ENCODE measurements at places on chromosomes 5 and 9.

DNA sequence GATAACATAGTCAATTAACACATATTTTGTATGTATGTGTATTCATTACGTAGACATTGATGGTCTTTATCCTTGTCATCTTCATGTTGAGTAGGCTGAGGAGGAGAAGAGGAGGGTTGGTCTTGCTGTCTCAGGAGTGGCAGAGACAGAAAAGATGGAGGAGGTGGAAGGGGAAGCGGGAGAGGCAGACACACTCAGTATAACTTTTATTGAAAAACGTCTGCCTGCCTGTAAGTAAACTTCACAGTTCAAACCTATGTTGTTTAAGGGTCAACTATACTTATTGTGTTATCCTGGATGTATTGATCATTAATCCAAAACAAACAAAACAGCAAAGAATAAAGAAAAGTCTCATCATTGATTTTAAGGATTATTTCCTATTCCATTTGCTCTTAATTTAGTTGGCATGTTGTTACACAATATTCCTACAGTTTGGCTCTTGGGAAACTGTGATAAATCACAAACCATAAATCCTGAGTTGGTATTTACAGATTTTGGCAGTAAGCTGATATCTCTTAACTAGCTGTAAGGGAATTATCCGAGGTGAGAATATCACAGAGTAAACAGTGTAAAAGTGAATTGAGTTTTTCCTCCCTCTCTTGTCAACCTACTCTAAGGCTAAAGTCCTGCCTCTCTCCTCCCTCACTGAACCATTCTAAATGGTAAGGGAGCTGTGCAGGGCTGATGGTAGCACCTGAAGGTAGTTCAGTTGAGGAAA lies 487.2 kb downstream of the SPATA31D1 start:
- DNase-seq, result no peak

GRCh38 chr5:39052141-39052540 lies 22.1 kb downstream of the RICTOR start:
- DNase-seq, result no peak

GRCh38 chr5:140220032-140220697 lies 45.2 kb downstream of the CYSTM1 start:
- DNase-seq, result no peak

GRCh38 chr5:18699681-18700080 lies 1065.4 kb downstream of the TAF11L14 start:
- DNase-seq, result no peak

DNA sequence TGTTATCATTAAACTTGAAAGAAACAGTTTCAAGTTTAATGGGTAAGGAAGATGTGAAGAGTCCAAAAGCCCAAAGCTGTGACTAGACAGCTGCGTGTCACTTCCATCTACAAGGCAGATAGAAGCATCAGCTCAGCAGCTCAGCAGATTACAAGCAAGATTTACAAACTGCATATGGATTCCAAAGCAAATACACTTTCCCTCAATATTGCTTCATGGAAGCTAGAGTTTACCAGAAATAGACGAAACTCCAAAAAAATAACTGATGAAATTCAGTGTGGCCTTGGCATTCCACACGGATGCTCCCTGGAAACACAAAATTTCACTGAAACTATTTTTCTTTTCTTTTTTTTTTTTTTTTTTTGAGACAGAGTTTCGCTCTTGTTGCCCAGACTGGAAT lies 17.9 kb downstream of the MYO10 start:
- no peak for DNase-seq

DNA sequence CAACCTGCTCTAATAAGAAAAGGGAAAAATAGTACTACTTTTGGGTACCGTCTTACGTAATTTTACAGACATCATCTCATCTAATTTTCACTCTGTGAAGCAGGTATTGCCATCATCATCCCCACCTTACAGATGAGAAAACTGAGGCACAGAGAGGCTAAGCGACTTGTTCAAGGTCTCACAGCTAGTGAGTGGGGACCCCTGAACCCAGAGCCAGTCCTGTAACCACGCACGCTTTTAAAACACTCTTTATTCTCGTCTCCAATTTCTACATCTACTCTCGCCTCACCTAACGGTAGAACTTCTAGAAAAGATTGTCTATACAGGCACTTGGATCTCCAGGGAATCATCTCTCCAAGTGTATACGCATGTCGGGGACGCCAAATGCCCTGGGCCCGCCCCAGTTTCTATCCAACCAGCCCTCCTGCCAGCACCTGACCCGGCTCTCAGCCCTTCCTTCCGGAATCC lies 1.5 kb upstream of the TRAF1 start:
- DNase-seq, result no peak

DNA sequence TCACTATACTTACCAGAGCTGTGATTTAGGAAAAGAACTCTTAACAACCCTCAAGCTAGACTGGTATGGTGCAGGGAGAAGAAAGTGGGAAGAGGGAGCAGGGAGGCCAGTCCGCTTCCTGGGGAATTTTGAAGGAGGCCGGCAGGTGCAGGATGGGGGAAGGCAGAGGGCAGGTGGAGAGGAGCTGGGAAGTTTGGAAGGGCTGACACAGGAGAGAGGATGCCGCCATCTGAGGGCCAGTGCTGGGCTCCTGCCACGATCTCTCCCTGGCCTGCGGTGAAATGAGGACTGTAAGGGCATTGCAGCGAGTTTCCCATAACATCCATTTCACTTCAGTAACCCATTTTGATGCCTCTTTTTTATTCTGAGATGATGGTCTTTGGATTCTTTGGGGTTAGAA lies 8.9 kb downstream of the DAB2IP start:
- no peak for DNase-seq

DNA sequence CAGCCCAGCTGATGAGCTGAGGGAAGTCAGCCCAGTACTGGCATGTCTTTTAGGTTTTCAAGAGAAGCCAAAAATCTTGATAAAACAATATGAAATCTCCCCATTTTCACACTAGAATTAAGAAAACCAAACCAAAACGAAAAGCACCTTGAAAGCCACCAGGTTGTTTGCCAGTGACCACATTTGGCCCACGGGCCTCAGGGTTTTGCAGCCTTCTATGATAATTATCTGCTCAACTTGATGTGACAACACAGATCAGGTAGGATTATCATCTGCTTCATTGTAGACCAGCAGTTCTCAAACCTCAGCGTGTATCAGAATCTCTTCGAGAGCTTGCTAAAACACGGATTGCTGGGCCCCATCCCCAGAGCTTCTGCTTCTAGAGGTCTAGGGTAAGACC lies 101.4 kb downstream of the GALNT10 start:
- no peak for DNase-seq

DNA sequence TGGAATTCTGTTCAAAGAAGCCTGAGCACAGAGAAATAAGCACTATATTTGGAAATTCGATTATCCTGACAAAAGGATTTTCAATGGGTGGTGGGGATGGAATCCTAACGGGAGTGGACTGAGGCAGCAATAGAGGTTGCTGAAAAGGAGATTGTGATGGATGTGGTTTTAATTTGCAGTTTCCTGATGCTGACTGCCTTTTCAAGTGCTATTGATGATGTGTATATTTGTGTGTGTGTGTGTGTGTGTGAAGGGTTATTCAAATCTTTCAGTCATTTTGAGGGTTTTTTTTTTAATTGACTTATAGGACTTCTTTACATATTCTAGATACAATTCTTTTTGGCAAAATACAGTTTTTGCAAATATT lies 614.5 kb downstream of the HINT1 start:
- DNase-seq, result no peak

DNA sequence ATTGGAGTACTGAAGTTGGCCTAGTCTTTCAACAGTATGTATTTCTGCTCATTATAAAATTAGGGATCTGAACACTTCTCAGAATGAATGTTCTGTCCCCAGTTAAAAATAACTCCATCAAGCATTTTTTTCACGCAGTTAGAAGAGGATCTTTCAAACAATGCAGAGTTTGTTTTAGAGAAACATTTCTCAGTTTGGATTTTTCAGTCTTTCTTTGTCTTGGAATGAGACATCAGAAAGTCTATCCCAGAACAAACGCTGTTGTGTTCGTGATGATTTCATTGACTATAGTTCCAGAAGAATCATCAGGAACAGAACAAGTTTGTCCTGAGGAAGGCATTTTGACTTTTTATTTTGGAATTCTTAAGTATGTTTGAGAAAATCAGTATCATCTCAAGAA lies 218.7 kb downstream of the ARRDC3 start:
- no peak for DNase-seq

DNA sequence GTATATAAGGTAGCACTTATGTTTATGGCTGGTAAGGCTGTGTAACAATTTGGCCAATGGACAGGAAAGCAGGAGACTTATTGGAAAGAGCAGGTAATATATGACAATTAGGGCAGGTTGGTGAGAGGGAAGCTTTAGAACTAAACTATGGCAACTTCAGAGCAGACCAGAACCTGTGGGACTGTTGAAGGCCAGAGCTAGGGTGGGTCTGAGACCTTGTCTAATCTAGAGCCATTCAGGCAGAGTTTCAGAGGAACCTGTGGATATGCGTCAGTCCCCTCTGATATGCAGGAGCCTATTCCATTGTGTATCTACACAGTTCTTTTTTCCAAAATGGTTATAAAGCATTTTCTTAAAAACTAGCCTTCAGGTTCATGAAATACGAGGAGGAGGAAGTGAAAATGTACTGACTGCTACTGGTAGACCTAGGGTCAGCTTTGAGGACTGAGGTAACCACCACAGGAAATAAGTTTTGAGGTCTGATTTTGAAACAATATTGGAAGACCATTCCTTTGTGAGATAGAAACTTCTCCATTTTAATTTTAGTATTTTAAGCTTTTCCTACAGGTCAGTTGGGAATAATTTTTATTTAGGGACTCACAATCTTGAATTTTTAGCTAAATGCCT lies 37.6 kb downstream of the ELL2 start:
- DNase-seq, result no peak

DNA sequence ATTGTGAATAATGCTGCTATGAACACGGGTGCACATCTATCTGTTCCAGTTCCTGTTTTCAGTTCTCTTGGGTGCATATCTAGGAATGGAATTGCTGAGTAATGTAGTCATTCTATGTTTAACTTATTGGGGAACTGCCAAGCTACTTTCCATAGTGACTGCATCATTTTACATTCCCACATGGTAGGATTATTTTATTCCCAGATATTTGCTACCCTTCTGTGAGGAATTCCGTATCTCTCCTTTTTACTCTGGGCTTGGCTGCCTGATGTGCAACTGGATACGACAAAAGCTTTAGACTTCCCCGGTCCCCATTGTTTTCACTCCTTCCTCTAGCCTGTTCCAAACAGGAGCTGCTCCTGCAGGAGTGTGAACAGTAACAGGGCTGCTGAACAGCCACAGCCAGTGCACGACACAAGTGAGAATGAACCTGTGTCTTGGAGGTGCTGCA lies 7.2 kb downstream of the TAS2R1 start:
- no peak for DNase-seq

DNA sequence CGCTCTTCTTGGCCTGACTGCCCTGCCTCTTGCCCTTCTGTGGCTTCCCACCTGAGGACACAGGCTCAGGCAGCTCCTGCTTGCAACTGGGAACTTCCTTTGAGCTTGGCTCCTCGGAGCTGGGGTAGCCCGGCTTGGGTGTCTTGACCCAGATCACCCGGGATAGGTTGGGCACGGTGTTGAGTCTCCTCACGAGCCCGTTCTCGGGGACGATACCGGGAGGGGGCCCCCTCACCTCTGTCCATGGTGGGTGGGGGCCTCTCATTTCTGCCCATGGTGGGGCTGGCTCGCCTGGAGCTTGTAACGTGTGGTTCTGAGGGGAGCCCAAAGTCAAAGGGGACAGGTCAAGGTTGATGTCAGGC lies 7.8 kb upstream of the DDX41 start:
- DNase-seq, result no peak

GRCh38 chr9:34431667-34432066 lies 26.7 kb downstream of the FAM219A start:
- DNase-seq, result no peak

DNA sequence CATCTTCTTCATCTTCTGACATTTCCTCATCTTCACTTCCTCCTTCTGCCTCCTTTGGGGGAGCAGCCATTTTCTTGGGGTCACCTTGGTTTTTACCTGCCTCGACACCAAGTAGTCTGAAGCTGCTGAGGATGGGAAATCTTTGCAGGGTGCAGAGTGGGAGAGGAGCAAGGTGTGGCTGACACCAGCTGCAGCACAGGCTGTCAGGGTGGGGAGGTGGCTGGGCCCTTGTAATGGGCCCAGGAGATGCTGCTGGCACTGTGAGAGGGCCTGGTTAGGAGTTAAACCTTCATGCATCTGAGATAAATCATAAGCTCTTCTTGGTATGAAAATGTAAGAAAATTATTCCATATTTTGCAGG lies 7.7 kb downstream of the RABL6 start:
- no peak for DNase-seq

DNA sequence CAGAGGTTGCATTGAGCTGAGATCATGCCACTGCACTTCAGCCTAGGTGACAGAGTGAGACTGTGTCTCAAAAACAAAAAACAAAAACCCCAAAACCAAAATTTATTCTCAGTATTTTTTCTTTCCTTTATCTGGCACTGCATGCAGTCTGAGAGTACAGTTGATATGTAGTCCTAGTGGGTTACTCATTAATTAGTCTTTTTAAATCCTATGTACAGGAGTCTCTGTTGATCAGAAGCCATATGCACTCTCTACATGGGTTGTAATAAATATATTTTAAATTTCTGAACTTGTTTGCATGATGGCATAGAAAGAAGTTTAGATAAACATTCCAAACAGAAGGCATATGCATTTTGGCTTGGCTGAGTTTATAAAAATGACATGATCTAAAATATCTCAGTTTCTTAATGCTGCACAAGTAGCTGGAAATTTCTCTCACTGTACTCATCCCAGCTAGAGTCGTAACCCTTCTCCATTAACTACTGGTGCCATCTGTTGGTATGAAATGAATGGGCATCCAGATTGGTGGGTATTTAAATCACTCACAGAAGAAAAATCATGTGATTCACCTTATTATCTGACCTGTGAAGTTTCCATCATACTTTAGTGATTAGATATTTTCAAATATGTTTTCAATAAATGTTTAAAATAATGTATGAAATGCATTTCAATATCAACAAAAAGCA lies 284.8 kb downstream of the CTNND2 start:
- DNase-seq, result no peak

DNA sequence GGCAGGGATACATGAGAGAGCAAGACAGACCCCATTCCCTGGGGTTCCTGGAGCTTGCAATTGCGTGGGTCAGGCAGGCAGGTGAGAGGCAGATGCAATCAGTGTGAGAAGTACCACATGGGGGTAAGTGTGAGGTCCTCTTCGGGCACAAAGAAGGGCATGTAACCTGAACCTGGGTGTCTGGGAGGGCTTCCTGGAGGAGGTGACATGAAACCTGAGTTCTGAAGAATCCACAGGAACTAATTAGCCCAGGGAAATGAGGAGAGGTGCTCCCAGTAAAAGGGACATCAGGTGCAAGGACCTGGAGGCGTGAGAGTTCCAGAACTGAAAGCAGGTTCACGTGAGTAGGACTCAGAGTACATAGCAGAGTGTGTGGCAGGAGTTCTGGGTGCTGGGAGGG lies 2.5 kb downstream of the AMBP start:
- DNase-seq, result no peak

GRCh38 chr5:77844373-77844622 lies 68.2 kb upstream of the TBCA start:
- no peak for DNase-seq

- no peak for DNase-seq
These were observed 19.4 kb downstream of the IPO11 start for GRCh38 chr5:62431735-62432620.
